Cerebellum (tissue), 4 donors: ENCODE measurements at places on chromosomes 5 and 9. TPM values are rescaled to one million over a fixed set of nuclear protein-coding genes. Genes with fewer than 3 reads are reported as not detected.
A peak's percentile ranks its signal among the peaks of the same experiment; 100 is the strongest.

DNA sequence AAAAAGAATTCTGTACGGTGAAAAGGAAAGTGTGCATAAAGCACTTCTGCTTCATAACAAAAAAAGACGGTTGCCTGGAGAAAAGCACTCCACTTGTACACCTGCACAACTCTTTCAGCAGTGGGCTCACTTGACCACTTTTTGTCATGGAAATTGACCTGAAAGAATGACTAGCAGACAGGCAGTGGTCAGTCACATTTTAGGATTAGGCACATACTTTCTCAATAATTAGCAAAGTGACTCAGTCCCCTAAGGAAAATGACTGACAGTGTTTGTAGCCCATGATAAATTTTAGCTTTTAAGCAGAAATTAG lies 169.3 kb downstream of the FANCC start:
- no peak for DNase-seq

TDRD7 gene
- total RNA-seq: 10.2 TPM

DNA sequence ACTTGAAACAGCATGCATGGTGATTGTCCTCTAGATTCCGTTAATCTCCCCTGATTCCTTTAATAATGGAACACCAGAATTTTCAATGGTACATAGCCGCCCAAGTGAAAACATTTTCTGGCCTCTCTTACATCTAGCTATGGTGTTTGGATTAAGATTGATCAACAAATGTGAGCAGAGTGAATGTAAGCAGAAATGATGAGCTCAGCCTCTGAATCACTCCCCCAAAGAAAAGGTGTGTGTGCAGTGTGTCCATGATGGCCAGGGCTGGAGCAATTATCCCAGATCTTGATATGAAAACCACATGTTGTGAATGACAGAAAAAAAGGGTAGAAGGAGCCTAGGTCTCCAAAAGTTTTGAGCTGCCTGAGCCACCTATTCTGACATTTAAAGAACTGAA lies 55.3 kb downstream of the OR2K2 start:
- DNase-seq: no peak

DNA sequence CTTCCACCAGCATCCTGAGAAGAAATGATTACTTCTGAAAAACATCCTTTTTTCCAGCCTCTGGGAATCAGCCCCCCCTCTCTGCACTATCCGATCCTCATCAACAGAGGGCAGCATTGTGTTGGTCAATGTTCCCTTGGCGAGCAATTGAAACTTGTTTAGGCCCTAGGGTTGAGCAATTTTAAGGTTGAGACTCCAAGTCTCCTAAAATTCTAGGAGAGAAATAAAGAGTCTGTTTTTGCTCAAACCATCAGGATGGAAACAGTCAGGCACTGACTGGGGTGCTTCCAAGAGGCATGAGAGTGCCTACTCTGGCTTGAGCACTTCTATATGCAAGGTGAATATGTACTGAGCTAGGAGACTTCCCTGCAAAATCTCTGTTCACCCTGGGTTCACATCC lies 12.4 kb upstream of the CYFIP2 start:
- peak; percentile 61 for DNase-seq

FAM153A gene
- 10.1 TPM for total RNA-seq

DNA sequence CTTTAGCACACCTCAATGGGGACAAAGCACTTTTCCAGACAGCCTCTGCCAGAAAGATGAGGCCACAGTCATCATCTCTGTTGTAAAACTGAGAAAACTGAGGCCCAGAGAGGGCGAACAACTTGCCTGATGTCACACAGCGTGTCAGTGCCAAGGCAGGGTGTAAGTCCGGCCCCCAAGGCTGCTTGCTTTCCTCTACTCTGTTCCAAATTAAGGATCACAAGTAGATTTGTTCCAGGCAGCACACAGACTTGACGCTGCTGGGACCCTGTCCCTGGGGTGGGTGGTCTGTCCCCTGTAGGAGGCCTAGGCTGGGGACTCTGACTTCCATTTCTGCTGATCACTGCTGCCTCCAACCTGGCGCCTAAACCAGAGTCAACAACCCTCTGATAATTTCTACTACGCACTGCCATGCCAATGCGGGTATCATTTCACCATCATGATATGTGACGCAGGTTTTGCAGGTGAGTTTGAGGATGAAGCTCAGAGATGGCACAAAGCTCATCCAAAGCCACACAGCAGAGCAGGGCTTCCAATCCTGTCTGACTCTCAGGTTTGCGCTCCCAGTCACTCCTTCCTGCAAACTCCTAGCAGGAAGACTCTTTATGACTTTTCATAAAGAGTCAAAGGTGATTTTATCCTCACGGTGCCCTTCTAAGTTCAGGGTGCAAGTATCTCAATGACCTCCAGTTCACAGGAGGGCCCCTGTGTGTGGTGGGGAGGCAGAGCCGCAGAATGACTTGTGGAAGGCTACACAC lies 13.5 kb upstream of the RALGDS start:
- no peak for DNase-seq

GRCh38 chr9:100354121-100354800 lies 1.5 kb upstream of the TEX10 start:
- no peak for DNase-seq
